ENCODE measurements at places on chromosomes 7 and 10. TPM values are rescaled to one million over a fixed set of nuclear protein-coding genes. Genes with fewer than 3 reads are reported as not detected.

Gene GATA3
- 1.9 TPM for total RNA-seq

Gene FEZF1
- not detected for total RNA-seq

Gene DYDC2
- total RNA-seq, result not detected

Gene PDZD8
- total RNA-seq, result 28.5 TPM

Gene ANXA11
- total RNA-seq, result 413 TPM

Gene PON3
- 1.6 TPM for total RNA-seq

DNA sequence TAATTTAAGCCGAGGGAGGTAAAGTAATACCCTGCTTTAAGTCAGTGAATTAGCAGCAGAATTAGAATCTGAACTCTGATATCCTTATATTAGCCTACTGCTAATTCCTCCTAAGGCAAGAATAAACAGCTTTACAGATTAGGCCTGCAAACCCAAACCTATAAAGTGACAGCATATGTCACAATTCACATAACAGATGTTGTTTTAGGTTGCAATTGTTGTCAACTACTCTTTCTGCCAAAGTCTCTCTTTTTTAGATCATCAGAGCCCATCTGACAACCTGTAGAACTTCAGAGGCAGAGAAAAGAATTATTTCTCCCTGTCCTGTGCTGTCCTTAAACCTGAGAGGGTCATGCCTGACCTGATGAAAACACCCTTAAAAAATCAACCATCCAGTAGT, 167.2 kb downstream of the PRKG1 start:
- no peak for DNase-seq

GRCh38 chr7:127587663-127588018, 570 bp upstream of the ARF5 start:
- peak; percentile 36 for DNase-seq

DNA sequence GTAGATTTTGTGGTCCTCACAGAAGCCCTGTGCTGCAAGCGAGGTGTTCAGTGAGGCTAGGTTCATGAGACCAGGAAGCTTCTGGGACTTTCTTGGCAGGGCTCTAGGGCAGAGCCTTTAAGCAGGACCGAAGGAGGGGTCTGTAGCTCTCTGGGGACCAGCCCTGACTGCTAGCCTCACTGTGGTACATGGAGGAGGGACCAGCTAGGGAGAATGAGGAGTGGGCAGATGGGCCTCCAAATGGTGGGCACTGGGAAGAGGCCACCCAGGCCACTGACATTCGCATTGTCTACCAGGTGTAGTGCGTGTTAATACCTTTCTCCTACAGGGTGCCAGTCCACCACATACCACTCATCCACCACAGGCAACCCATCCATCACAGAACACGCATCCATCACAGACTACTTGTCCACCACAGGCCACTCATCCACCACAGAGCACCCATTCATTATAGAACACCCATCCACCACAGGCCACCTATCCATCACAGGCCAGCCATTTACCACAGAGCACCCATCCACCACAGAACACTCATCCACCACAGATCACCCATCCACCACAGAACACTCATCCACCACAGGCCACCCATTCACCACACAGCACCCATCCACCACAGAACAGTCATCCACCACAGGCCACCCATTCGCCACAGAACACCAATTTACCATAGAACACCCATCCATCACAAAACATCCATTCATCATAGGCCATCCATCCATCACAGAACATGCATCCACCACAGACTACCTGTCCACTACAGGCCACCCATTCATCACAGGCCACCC, 31.6 kb upstream of the ZNF488 start:
- no peak for DNase-seq

GRCh38 chr7:13466874-13467547, 522.5 kb downstream of the ETV1 start:
- DNase-seq, result no peak

DNA sequence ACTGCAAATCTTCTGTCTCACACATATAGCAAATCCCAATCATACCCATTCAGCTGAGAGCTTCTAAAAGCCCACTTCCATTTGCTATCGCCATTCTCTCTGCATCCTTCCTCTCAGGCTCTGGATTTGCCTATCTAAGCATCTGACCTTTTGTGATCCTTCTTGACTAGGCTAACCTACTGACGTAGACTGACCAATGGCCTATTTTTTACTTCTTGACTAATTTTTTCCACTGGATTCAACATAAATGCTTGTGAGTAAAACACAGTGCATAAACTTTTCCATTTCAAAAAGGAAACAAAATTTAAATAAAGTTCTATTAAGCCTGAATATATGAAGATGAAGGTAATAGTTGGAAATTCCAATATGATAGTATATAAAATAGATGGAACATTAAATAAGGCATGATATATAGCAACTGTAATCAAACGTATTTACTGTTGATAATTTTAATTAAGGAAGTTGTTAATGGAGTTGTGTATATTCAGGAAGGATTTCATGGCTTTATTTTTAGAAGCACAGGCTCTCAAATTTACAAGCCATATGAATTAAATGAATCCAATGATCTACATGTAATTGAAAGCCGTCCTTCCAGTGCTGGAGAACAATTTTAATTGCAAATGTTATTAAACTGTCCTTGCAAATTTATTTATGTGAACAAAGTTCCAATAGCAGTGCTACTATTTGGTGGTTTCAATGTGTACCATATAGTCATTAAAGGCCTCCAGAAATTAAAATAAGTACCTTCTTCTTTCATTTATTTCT, 918.4 kb downstream of the SORCS3 start:
- DNase-seq, result no peak

DNA sequence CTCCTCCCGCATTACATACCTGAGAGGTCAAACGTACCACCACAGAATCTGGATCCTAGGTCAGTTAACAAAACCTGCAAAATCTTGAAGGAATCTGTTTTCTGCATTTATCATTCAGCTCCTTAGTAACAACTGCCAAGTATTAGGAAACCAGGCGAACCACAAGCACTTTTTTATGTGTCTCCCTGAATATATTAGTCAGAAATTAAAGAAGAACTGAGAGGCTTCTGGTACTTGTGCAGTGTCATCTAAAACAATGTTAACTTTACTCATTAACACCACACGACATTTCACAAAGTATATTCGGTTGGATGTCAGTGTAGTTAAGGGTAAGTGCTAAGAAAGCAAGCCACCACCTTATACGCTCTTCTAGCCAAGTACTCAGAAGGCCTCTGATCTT, 2.5 kb downstream of the CCDC6 start:
- no peak for DNase-seq

Measured in left cardiac atrium (tissue), 4 donors.